ENCODE measurements at places on chromosomes 12 and 14.

- no peak for DNase-seq
Observed at GRCh38 chr12:46198913-46199312, 69.9 kb downstream of the SLC38A1 start.

DNA sequence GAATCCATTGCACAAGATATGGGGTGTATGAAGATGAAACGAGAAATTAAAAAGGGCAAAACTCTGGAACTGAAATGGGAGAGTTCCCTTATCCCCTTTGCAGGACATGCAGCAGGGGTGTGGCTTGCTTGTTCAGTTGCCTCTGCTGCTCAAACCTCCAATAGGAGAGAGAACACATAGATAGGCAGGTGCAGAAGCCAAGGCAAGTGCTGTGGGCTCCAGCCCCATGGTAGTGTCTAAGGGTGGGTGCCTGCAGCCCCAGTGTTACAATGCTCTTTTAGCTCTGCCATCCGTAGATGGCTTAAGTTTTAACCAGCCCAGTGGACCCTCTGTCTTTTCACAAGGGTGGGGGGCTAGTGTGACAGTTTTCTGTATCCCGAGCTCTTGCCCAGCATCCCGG is 69.7 kb downstream of the CMAS start:
- DNase-seq = no peak

DNA sequence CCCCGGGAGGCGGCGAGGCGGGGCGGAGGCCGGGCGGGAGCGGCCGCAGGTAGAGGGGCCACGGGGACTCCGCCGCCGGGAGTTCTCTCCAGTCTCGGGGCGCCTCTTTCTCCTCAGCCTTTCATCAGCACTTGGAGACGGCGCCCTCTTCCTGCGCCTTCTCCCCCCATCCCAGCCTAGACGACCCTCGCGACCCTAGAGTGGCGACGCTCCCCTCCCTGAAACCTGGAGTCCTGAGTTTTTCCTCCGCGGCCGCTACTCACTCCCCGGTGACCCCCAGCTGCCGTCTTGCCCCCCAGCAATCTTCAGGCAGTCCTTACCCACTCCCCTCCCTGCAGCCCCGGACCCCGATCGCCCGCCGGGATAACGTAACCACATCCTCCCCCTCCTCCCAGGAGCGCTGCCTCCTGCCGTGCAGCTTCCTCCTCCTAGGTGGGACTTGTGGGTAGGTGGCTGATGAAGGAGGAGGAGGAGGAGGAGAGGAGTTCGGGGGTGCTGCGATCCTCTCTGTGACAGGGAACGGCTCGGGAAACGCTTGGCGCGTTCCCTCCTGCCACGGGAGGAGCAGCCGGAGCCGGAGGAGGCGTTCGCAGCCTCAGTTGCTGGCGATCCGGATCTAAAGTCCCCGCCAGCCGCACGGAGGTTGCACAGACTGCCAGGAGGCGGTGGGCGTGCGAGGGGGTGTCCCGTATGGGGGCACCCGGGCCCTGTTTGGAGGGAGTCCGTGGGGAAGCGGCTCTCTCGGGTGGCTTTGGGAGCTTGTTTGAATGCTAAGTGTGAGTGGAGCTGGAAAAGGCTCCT is 891 bp downstream of the PLEKHA5 start:
- peak; percentile 17 for DNase-seq

GRCh38 chr14:100767788-100768536 is 41.3 kb downstream of the DLK1 start:
- DNase-seq = no peak

DNA sequence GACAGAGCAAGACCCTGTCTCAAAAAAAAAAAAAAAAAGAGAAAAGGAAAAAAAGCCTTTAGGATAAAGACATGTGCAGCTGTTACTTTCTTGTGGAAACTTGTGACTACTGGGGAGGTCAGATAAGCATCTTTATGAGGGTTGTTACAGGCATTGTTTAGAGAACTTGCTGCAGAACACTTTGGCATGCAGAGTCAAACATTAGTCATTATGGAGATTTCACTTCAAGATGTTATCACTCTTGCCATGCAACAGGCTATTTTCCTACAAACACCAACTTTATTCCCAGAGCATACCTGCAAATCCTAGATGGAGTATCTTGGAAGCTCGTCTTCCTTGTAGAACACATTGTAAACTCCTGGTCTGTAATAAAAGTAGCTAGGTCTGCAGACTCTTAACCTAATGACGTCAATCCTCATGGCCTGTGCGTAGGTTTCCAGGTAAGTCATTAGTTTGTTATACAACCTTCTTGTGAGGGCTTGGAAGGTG is 36.3 kb upstream of the WDR89 start:
- no peak for DNase-seq

- no peak for DNase-seq
Observed at GRCh38 chr12:127687181-127687580, 579.8 kb upstream of the TMEM132C start.

DNA sequence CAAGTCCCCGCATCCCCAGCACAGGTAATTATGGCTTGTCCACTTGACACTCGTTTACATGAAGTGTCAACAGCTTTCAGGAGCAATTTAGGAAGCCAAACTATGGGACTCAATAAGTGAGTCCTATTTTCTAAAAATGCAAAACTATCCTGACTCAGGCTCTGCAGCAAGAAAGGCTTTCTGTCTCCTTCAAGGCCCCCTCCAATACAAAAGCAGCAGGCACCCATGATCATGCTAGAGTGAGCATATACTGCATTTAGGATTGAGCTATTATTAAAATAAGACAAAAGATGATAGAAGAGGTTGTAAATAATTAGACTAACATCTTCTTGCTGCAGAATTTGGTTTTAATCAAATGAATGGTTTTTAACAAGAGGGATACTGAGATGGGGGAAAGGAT is 3.2 kb downstream of the SIX6 start:
- no peak for DNase-seq

DNA sequence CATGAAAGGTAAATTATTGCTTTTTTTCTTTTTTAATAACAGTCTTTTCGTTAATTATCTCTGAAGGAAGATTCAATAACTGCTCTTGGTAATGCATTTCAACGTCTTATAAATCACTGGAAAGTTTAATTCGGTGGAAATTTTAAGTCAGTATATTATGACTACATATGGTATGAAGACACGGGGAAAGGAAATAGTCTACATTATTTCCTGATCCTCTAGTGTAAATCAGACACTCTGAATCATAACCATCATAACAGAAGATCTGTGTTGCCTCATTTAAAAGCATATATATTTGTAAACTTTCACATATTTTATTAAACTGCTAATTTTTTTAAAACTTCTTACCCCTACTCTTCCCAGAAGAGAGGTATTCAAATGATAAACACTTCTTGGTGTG is 53.7 kb downstream of the EFCAB11 start:
- DNase-seq = no peak

- no peak for DNase-seq
Observed at GRCh38 chr12:69149270-69149669, 90.1 kb upstream of the CPSF6 start.

DNA sequence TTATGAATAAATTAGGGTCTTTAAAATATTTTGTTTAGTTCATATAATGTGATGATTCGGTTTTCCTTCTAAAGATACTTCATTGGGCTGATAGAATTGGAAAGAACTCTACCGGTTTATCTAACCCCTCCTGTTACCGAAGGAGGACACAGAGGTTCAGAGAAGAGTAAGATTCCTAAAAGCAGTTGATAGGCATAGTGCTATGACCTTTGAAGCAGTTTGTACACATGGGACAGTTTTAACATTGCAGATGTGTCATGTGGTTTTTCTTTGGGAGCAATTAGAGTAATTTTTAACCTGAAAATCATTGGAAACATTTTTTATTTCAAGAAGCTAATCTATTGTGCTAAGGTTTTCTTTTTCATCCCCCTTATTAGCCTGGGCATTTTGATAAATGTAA is 62.8 kb downstream of the BHLHE41 start:
- no peak for DNase-seq

GRCh38 chr12:114726092-114726710 is 42.2 kb upstream of the TBX3 start:
- no peak for DNase-seq

DNA sequence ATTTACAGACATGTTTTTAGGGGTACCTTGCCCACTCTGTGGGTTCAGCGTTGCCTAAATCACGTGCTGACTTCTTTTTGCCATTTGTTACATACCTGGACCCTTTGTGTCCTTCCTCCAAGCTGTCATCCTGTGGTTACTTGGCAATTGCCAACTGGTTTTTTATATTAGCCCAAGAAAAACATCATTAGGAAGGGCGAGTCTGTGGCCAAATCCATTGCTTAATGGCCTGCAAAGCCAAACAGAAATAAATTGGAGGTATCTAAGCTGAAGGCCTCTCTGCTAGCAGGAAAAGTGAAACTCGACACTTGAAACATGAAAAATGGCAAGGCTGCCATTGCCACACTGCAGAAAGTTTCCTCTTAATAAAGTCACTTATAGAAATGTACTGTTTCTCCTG is 190.4 kb downstream of the NUAK1 start:
- no peak for DNase-seq

DNA sequence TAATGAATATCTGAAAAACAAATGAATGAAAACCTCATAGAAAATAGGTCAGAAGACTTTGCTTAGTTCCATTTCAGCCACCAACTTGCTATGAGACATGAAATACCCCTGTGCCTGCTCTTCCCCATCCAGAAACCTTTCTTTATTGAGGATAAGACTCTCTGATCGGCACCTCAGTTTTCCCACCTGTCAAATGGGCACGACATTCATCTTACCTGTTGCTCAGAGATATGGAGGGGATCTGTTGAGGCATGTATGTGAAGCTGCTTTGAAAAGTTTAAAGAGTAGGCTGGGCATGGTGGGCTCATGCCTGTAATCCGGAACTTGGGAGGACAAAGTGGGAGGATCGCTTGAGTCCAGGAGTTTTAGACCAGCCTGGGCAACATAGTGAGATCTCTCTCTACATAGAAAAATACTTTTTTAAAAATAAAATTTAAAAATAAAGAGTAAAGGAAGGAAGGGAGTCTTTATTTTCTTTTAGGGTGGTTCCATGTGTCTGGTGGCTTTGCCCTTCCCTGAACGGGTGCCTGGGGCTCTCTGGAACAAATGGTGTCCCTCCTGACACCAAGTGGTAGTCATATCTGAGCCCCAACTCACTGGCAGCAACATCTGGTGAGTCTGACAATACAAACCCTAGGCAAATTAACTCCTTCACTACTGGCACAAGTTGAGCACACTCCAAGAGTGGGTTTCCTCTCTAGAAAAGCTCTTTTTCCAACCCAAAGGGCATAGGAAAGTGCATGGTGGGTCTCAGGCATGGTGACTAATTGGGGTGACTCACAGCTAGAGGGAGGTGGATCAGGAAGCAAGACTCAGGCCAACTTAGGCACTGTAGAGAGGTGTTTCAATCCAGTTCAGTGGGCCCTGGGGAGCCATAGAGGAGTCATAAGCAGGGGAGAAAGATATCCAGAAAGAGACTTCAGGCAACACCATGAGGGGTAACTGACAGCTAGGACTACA is 42.1 kb downstream of the MAP1LC3B2 start:
- DNase-seq = no peak

DNA sequence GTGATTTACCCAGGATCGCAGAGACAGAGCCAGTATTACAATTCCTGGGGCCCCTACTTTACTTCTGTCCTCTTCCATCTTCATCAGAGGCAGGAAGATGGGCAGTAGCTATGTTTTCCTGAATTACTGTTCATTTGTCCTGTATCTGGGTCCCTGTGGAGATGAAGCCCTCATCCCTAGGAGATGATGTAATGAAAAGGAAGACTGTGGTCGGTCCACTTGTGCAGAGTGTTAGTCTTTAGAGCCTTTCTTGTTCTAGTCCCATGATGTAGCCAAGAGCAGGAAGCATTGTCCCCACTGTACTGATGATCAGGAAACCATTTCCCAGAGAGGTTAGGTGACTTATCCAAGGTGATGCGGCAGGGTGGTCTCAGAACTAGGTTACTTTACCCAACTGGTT is 2.6 kb downstream of the CD9 start:
- DNase-seq = no peak

DNA sequence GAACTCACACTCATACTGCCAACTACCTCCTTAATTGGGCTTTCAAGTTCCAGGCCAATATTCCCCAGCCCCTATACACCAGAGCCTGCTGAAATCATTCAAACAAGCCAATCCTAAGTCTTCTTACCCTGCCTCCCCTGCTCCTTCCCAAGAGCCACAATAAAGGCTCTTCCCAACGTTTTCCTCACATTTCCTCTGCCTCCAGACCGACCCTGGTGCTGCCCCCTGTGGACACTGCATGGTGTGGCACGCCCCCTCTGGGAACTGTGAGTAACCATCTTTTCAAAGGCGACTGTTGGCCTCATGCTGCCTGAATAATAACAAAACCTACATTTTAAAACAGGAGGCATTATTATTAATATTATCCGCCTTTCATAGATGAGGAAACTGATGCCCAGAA is 111.6 kb upstream of the NOS1 start:
- no peak for DNase-seq

- DNase-seq = no peak
Observed at GRCh38 chr14:99616832-99617800, 13.1 kb upstream of the CCDC85C start.

GRCh38 chr12:57280211-57281062 is 29.4 kb upstream of the STAC3 start:
- peak; percentile 76 for DNase-seq

GRCh38 chr12:53452159-53453077 is 516 bp downstream of the PCBP2 start:
- DNase-seq = peak; percentile 77

DNA sequence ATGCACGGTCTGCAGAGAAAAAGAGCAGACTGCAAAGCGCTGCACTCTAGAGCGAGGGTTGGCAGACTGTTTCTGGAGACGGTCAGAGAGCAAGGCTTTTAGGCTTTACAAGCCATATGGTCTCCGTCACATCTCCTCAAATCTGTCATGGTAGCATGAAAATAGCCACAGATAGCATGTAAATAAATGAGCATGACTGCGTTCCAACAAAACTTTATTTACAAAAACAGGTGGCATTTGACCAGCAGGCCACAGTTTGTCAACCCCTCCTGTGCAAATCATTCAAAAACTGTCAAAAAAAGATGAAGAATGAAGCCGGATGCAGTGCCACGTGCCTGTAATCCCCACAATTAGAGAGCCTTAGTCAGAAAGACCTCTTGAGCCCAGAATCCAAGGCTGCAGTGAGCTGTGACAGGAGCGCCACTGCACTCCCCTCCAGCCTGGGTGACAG is 18.9 kb downstream of the SYNE3 start:
- DNase-seq = no peak

GRCh38 chr14:84458881-84459280 is 1071.1 kb upstream of the FLRT2 start:
- DNase-seq = no peak

DNA sequence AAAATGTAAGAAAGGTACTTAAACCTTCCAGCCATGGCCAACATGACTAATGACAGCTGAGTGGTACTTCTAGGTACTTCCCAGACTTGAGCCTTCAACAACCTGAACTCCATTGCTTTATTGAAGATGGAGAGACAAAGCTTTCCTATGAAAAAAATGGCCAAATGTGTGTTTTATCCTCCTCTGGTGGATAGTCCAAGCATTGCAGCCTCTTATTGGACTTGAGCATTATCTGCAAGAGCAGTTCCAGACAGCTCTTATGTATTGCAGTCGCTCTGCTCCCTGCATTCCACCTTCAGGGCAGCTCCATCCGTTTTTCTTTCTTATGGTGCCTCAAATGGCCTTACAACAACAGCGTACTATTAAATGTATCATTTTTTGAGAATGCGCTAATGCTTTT is 588.2 kb downstream of the NRXN3 start:
- DNase-seq = no peak

GRCh38 chr14:87161502-87161901 is 831.5 kb downstream of the GALC start:
- no peak for DNase-seq
